ENCODE measurements at places on chromosomes 6 and 20. TPM values are rescaled to one million over a fixed set of nuclear protein-coding genes. Genes with fewer than 3 reads are reported as not detected.

RAB32 gene
- 79.6 TPM for total RNA-seq

RIMS1 gene
- 12.7 TPM for total RNA-seq

MUC21 gene
- total RNA-seq, result not detected

MOCS1 gene
- 9.2 TPM for total RNA-seq

DPPA5 gene
- total RNA-seq, result not detected

CALHM6 gene
- total RNA-seq, result 0.33 TPM

HDGFL1 gene
- total RNA-seq, result not detected

HCRTR2 gene
- total RNA-seq, result not detected

NEDD9 gene
- total RNA-seq, result 87.1 TPM

PKHD1 gene
- total RNA-seq, result not detected

XKR7 gene
- total RNA-seq, result not detected

PLEKHG1 gene
- 30.7 TPM for total RNA-seq

TMEM244 gene
- total RNA-seq, result not detected

RFX6 gene
- total RNA-seq, result not detected

VWA7 gene
- total RNA-seq, result 0.65 TPM

RRAGD gene
- 0.76 TPM for total RNA-seq

CTCFL gene
- total RNA-seq, result not detected

CLPSL2 gene
- not detected for total RNA-seq

EEF1A2 gene
- 5.6 TPM for total RNA-seq

PHACTR3 gene
- 0.57 TPM for total RNA-seq

CFAP206 gene
- 0.29 TPM for total RNA-seq
